Epithelial cell of proximal tubule (primary cell): ENCODE measurements at places on chromosomes 7 and 10. TPM values are rescaled to one million over a fixed set of nuclear protein-coding genes. Genes with fewer than 3 reads are reported as not detected.

GRCh38 chr10:71675295-71675970 is 44.1 kb downstream of the C10orf105 start:
- DNase-seq = no peak

DNA sequence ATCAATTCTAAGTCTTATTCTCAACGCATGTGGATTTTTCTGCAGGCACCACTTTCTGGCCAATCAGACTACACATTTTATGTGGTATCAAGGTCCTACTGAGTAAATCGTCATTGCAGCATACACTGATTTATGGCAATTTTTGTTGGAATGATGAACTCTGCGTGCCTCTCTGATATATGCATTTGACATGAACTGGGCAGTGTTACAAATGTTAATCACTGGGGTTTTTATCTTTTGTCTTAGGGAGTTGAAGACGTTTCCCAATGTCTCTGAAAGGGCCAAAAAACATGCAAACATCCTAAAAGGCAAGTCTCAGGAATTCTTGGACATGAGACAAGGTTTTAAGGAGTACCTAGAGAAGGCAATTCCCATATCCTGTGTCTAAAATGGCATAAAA is 809.5 kb upstream of the CELF2 start:
- DNase-seq = no peak

DNA sequence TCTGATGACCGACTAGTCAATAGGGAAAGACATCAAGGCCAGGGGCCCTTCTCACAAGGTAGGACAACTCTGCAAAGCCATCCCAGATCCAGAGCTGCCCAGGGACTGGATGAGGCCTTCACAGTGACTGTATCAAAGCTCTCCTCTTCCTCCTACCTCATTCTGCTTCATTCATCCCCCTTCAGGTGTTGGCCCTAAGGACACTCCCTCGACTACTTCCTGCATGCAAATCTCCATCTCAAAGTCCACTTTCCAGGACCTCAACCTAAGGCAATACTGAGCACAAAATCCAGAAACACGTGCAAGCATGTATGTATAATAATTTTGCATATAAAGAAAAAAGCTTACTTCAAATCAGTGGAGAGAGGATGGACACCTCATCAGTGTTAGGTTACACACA is 25.1 kb downstream of the DPY19L1 start:
- no peak for DNase-seq

DNA sequence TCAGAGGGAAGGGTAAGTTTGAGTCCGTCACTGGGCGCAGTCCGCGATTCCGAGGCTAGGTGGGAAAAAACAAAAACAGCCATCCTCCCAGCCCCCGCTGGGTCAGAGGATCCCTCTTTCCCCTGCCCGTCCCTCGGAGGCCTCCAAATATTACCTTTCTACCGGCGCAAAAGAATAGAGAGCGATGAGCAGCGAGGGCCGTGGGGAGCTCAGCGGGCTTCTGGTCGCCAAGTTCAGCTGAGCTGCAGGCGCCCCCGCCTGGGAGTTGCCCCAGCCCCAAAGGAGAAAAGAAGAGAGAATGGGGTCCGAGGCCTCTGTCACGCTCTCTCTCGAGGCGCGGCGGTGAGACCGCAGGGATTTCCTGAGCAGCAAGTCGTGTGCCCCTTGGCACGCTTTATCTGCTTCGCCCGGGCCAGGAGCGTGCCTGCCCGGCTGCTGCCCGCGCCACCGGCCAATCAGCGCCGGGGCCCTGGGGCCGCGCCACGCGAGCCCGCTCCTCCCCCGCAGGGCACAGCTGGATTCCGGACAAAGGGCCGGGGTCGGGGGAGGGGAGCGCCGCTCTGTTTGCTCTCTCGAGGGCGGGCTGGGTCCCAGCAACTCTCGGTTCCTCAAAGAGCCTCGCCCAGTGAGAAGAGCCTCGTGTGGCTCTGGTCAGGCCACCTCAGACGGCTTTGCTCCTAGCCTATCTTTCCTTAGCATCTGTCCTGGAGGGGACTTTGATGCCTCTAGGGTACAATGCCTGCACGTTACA is at the start of gene NEUROG3:
TSS of gene NEUROG3 (minus strand) at position 367 of the 751 bp plus-strand sequence. CDS start 379 bp downstream, outside the sequence.
- no peak for DNase-seq

Gene PRKAR1B
- 12.2 and 23.0 TPM in 2 replicates for total RNA-seq
